Stimulated activated CD4-positive, alpha-beta T cell treated with anti-CD3 and anti-CD28 coated beads, Interleukin-4, amount 100 ng/mL, for 24 hours (primary cell): ENCODE measurements at places on chromosomes 7 and 10.

DNA sequence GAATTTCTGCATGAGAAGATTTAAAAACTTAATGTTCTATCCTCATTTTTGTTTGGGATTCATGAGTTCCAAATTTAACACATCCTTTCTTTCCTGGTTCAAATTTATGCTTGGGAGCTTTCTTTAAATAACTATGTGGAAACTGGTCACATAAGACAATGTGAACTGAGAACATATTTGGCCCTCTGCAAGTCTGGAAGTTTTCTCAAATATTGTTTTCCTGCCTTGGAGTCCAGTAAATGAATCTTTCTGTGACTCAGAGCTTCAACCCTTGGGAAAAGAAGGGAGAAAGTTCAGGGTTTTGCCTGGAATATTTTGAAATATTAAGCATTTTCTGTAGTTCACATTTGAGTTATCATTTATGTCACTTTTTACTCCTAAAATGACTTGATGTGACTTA, 559.0 kb upstream of the NRP1 start:
- no peak for DNase-seq

DNA sequence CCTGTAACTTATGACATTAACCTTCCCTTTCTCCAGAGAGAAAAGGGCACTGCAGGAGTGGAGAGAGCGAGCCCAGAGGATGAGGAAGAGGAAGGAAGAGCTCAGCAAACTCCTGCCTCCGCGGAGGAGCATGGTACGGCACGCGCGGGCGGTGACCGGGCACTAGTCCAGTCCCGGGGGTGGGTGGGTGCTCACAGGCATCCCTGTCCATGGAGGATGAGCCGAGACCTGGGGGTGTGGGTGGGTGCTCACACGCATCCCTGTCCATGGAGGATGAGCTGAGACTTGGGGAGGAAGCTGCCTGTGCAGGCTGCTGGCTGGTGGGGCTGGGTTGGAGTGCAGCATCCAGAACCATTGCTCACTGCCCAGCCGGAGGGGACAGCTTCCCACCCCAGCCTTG, 23.8 kb downstream of the LRRC27 start:
- DNase-seq = no peak

GRCh38 chr10:92714152-92714845, 24.5 kb downstream of the HHEX start:
- no peak for DNase-seq

DNA sequence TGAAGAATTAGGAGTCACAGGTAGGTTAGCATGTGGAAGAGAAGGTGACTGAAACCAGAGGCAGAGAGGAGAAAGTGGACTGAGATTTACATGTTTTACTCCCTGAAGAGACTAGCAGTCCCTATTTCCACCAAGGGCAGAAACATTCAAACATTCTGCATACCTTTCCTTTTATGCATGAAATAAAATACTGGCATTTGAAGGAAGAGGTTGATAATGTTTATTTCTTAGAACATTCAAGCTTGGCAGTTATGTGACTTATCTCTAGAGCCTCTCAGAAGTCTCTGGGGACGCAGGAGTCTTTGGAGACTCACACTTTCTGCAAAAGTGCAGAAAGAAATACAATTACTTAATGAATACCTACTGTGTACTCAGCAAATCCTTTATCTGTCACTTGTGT, 507.1 kb upstream of the C7orf33 start:
- DNase-seq = no peak

DNA sequence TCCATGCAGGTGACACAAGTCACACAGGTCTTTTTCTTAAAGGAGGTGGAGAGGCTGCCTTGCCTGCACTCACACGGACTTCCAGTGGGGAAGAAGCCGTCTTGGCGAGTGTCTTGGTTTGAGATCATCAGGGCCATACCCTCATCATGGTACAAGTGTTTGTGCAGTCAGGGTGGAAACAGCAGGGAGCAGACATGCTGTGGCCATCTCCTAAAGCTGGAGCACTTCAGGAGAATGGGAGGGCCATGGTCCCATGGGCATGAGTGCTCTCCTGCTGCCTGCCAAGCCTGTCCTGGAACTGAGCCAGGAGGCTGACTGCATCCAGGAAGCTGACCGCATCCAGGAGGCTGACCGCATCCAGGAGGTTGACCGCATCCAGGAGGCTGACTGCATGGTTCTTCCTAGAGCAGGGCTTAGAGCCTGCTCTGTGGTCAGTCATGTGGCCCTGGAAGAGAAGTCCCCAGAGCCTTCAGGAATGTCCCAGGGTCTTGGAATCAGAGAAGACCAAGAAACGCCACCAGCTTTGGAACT, 98.4 kb downstream of the ADARB2 start:
- DNase-seq = no peak

DNA sequence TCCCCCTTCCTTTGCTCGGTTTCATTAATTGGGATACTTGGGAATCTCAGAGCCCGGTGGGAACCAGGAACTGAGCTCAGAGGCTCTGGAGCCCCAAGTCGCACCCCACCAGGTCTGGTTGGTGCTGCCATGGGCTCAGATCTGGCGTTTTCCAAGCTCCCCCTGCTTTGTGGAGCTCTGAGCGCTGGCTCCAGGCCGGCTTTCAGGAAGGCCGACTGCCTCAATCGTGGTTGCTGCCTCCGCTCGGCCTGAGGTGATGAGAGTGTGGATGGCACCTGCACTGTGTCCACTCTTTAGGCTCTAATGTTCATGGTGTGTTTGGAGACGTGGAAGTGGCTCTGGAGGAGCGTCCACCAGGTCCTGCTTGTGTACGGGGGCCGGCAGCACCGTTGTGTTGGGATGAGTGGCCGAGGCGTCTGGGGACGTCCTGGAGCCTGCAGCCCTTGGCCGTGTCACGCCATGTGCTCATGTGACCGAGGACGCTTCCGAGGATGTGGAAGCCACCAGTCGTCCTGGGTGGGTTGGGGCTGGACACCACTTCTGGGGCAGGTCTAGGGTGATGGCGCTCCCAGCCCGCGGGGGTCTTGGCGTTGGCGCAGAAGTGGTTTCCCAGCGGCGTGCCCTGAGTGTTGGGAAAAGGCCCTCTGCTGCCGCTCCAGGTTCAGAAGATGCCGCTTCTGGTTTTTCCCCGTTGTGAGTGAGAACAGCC, 8.2 kb downstream of the INPP5A start:
- no peak for DNase-seq

- DNase-seq = no peak
Observed at GRCh38 chr10:21737106-21737505, 203.1 kb downstream of the MLLT10 start.

DNA sequence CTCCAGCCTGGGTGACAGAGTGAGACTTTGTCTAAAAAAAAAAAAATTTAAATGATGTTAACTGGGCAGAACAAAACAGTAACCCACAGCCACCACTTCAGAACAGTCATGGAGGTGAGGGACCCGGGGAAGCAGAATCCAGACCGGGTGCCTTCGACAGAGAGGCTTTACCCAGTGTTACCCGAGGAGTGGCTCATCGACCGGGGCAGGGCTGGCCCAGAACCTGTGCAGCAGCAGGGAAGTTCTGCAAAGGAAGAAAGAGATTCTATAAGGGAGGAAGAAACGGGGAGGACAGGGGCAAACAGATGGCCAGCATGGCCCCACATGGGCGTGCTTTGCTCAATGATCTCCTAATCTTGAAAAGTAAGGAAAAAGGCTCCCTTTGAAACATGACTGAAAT, 26.0 kb upstream of the UBE3C start:
- DNase-seq = no peak

DNA sequence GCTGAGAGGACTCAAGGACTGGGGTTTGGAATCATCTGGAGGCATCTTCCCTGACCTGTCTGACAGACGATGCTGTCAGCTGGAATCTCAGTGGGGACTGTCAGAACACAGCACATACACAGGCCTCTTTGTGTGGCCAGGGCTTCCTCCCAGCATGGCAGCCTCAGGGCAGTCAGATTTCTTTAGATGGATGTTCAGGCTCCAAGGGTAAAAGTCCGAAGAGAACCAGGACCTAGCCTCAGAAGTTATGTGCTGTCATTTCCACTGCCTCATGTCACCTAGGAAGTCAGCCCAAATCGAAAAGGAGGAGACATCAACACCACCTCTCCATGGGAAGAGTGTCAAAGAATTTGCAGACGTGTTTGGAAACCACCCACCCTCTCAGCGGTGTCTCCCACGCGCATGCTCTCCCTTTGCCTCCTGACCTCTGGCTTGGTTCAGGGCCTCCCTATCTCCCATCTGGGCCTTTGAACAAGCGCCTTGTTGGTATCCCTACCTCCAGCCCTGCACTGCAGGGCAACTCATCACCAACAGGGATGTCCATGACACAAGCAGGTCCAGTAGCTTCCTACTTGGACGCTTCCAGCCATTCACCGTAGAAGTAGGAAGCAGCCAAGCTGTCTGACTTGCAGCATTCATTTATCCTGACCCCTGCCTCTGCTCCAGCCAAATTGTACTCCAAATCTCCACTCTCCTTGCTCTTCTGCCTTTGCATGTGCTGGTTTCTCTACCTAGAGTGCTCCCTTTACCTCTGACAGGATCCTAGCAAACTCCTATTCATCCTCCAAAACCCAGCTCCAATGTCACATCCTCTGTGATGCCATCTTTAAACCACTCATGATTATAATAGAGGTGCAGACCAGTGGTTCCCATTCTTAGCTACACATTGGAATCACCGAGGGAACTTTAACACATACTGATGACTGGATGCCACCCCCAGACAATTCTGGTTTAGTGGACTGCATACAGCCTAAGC, 121.6 kb downstream of the OAT start:
- DNase-seq = no peak

- DNase-seq = no peak
Observed at GRCh38 chr10:49057231-49057880, 58.0 kb downstream of the VSTM4 start.

DNA sequence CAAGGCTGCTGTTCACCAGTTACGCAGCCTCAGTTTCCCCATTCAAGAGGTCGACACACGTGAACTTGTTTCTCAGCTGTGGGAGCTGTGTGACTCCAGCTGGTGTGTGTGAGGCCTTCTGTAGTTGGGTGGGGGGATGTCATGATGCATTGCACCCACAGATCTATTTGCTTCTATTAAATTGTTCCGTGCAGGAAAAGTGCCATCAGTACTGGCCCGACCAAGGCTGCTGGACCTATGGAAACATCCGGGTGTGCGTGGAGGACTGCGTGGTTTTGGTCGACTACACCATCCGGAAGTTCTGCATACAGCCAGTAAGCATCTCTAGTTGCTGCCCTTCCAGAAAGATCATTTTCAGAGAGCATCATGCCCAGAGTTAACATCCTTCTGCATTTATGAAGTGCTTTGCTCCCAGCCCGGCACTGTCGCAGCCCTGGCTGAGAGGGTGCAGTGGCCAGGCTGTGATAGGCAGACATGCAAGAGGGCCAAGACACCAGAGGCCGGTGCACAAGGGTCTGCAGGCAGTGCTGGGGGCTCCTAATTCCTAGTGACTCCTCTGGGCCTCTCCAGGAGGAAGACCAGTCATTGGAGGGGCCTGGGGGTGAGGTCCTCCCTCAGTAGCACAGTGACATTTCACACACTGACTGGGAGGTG, 60.2 kb downstream of the MKI67 start:
- no peak for DNase-seq

GRCh38 chr7:67732898-67733297, 736.3 kb downstream of the TYW1 start:
- no peak for DNase-seq

- no peak for DNase-seq
Observed at GRCh38 chr10:122445904-122446303, 8.5 kb upstream of the ARMS2 start.

DNA sequence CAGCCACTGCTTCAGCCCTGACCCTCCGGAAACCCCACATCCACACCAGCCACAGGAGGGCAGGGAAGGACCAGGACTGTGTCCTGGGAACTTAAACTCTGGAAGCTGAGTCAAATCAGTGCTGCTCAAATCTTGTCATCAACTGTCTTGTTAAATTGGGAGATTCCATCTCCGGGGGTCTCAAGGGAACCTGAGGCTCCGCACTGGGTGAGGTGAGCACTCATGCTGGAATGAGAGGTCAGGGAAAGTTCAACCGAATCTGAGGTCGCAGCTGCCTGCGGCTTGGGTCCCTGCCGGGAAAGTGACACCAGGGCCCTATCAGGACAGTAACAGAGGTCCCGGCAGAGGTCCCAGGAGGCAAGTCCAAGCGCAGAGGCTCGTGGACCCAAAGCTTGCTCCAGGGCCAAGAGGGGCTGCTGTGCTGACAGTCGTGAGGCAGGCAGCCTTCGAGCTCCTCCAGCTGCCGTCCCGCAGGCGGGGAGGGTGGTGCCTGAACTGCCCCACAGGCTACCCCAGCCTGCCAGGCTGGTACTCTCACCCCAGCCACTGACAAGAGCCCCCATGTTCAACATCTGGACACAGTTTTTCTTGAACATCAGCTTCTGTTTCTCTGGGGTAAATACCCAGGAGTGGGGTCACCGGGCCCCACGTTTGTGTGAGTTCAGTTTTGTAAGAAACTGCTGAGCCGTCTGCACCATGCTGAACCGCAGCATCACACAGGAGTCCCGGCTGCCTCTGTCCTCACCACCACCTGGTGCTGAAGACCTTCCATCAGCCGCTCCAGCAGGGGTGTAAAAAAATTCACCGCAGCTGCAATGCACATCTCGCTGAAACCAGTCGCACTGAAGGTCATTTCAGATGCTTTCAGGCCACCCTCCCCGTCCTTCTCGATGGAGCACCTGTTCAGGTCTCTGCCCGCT, 101.0 kb downstream of the DIP2C start:
- no peak for DNase-seq

DNA sequence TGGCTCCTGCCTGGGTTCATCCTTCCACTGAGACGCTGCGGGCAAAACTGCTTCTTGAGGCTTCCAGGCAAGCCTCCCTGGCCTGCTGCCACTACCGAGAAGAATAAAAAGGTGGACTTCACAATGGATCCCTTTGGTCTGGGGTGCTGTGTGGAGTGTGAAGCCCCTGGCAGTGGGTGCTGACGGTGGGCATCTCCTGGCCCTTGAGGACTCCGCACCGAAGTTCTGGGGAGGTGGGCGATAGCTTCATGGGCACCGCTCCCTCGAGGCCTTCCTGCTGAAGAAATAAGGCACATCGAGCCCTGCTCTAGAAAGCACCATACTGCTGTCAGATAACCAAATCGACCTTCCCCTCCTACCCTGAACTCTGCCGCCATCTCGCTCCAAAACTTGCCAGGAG, 106.6 kb upstream of the CTBP2 start:
- no peak for DNase-seq

DNA sequence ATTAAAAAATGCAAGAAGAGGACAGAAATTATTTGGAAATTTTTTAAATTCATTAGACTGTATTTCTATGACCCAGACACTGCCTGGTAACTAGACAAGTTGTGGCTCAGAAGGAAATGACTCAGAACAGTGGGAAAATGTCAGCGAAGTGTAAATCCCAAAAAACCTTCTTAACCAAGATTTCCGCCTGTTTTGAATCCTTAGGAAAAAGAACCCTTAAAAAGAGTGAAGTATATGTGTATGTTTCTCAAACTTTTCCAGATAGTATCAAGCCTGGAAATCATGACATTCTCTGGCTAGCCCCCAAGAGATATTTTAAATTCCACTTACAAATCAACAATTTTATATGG, 42.7 kb upstream of the PLXNA4 start:
- no peak for DNase-seq

GRCh38 chr10:24762966-24763623, 39.4 kb upstream of the ARHGAP21 start:
- DNase-seq = no peak

DNA sequence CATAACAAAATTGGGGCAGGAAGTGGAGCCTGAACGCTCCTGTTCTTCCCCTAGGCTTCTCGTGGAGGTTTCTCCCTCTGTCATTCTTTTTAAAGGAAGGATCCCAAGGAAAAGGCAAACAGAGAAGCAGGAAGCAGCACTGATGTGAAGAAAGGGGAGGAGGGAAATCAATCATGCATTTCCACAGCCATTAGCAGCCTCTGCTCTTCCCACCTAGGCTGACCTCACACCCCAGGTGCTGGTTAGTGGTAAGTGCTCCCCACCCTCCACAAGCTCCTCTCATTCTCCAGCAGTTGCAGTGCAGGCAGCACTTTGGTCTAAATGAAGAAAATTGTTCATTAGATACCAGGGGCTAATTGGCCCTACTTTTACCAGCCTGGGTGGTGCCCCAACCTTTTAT, 2.6 kb downstream of the CRHR2 start:
- no peak for DNase-seq
